Effector CD8-positive, alpha-beta T cell (primary cell): ENCODE measurements at places on chromosomes 1 and 21.
A peak's percentile ranks its signal among the peaks of the same experiment; 100 is the strongest.

DNA sequence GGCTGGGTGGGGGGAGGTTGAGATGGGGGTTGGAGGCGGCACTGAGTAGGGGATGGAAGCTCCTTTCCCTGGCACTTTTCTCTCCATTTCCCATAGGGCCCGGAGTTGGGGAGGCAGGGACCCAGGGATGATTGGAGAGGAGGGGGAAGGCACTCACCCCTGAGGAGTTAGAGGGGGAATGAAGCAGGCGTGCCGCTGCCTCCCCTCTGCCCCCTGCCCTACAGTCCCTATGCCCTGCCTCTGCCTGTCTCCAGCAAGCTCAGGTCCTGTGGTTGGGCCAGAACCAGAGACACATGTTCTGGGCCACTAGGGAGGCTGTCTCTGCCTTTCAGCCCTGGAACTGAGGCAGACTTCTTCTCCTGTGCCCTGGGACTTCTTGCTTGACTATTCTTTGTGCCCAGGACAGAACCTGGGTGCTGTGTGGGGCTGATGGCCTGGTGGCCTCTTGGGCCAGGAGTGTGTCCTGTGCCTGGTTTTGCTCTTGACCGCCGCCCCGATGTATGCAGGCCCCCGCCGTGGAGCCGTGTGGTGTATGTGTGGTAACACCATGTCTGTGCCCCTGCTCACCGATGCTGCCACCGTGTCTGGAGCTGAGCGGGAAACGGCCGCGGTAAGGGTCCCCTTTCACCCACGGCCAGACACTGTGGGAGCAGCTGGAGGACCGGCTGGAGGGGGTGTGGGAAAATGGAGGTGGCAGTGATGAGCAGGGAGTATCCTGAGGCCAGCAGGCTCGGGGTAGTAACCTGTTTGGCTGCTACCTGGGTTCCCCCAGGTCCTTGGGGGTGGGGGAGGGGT lies 1.4 kb downstream of the LYPLA2 start:
- DNase-seq, result no peak

- DNase-seq, result no peak
These were observed 16.2 kb upstream of the EVA1B start for GRCh38 chr1:36339615-36340014.

GRCh38 chr1:85274969-85275453 lies 1.4 kb downstream of the BCL10 start:
- DNase-seq, result no peak

- DNase-seq, result peak; percentile 2
These were observed 12.0 kb upstream of the ADORA3 start for GRCh38 chr1:111515291-111516004.

DNA sequence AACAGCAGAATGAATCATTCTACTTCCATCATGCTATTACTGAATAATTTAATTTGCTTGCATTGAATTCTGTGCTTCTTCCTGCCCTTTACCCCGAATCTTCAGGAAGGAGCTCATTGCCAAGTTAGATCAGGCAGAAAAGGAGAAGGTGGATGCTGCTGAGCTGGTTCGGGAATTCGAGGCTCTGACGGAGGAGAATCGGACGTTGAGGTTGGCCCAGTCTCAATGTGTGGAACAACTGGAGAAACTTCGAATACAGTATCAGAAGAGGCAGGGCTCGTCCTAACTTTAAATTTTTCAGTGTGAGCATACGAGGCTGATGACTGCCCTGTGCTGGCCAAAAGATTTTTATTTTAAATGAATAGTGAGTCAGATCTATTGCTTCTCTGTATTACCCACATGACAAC lies 44.2 kb downstream of the MAP3K7CL start:
- DNase-seq, result no peak

GRCh38 chr1:74038042-74038441 lies 159.9 kb downstream of the LRRIQ3 start:
- DNase-seq, result no peak

DNA sequence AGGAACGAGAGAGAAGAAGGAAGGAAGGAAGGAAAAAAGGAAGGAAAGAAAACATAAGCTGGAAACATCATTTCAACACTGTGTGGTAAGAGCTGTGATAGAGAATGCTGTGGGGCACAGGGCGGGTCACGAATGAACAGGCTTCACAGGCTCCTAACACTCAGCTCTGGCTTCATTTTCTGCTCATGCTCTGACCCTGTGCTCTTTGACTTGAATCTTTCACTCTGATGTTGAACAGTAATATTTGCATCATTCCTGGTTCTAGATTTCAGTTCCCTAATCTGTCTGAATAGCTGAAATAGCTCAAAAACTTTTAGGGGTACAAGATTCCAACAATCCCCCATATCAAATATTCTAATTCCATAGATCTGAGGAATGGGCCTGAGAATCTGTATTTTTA lies 207.3 kb downstream of the LHX8 start:
- DNase-seq, result no peak

DNA sequence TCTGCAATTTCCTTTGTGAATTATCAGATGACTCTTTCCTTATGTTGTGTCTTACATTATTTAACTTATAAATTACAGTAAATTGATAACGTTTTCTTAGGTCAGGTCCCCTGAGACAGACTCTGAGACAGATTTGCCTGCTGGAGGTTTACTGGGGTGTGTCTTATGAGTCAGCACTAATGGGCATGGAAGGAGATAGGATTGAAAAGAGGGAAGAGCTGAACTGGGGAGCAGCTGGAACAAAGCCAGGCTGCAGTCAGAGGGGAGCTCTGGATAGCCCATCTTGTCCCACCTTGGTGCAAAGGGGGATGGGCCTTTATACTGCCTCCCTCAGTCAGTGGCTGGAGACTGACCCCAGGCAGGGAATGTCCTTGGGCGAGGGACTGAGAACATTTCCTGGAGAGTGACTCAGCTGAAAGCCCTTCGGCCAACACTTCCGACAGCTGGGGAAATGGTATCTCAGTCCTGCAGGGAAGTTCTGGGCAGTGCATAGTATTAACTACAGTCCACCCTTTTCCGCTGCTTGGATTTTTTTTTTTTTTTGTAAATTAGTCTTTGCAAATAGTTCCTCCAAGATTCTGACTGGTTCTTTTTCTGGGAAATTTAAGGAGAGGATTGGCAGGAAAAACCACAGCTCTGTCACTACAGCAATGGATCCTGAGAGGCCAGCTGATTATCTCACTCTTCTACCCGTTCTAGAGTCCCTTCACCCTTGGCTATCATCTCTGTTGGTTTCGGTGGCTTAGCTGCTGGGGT lies 39.1 kb upstream of the CDC42BPA start:
- DNase-seq, result no peak

DNA sequence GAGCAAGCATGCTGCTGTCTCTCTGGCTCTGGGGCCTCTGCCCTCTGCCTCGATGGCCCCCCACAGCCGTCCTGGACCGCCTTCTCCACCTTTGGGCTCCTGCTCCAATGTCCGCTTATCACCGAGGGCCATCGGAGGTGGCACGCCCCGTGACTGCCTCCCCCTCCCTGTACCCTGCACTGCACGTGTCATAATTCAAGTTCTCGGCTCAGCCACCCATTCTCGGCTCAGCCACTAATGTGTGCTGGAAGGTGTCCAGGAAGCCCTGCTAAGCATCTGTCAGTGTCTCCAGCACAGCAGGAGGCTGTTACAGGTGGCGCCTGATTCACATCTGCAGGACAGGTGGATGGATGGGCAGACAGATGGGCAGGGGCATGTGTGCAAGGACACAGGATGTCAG lies 45.5 kb downstream of the TP73 start:
- no peak for DNase-seq

GRCh38 chr21:45138199-45139002 lies 64.0 kb downstream of the ADARB1 start:
- peak; percentile 57 for DNase-seq

- DNase-seq, result no peak
These were observed 3.5 kb downstream of the SYTL1 start for GRCh38 chr1:27345272-27345671.

DNA sequence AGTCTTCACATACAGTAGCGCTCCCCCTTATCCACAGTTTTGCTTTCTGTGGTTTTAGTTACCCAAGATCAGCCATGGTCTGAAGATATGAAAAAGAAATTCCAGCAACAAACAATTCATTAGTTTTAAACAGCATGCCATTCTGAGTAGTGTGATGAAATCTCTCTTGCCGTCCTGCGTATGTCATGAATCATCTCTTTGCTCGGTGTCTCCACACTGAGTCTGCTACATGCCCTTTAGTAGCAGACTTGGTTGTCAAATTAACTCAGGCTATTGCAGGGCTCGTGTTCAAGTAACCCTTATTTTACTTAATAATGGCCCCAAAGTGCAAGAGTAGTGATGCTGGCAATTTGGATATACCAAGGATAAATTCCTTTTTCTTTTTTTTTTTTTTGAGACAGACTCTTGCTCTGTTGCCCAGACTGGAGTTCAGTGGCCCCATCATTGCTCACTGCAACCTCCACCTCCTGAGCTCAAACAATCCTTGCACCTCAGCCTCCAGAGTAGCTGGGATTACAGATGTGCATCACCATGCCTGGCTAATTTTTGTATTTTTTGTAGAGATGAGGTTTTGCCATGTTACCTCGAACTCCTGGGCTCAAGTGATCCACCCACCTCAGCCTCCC lies 22.6 kb downstream of the PHACTR4 start:
- DNase-seq, result no peak

DNA sequence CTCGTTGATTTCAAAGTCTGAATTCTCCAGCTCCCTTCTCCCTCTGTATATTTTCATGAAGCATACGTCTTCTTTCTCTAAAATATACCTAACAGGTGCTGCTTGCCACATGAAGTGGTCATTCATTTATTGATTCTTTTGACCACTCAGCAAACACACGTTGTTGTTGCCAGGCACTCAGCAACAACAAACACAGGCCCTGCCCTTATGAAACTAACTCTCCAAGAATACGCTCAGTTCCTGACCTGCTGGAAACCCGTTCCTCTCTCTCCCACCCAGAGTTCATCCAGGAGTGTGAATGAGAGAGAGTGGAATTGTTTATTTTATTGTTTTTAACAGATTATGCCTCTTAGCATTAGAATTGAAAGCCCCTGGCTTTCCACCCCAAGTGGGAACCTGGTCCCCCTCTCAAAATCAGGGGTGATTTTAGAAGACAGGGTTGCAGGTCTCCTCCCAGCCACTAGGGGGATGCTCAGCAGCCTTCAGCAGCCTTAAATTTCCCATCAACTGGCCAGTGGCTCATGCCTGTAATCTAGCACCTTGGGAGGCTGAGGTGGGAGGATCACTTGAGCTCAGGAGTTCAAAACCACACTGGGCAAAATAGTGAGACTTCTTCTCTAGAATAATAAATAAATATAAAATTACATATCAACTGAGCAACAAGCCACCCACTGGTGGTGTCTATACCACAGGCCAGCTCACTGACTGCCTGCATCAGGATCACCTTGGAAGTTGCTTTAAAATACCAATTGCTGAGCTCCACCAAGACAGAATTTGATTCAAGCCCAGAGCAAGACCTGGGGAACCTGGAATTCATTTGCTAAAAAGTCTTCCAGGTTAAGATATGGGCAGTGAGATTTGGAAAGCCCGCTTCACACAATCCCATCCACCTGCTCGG lies 181.0 kb upstream of the KLHDC7A start:
- DNase-seq, result no peak

DNA sequence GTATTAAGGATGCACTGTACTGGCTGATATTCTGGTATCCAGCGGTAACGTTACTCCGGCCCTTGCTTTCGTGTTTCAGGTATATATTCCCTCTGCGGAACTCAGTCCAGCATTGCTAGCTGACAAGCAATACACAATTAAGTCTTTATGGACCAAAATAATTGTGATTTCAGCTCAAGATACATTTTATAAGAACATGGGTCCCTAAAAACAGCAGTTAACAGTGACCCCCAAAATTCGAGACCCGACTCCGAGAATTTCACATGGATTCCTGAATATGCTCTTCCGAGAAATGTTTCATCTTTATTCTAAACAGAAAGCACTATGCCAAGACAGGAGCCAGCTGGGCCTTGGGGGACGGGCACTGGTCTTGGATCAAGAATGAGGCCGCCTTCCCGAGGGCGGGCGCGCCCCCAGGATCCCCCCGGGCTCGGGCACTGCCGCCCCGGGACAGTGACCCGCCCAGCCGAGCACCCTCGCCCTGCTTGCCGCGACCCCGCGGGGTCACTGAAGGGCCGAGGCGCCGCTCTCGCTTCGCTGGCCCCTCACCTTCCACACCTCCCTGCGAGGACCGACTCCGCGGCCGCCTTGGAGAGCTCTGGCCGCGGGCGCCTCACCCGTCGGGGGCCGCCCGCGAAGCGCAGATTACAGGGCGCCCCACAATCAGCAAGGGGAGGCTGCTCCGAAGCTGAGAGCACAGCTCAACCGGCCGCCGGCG lies 610 bp downstream of the SCYL3 start:
- no peak for DNase-seq

- no peak for DNase-seq
These were observed 23.1 kb upstream of the SCAF4 start for GRCh38 chr21:31755027-31755426.

GRCh38 chr1:96971849-96972602 lies 250.4 kb downstream of the PTBP2 start:
- DNase-seq, result no peak

DNA sequence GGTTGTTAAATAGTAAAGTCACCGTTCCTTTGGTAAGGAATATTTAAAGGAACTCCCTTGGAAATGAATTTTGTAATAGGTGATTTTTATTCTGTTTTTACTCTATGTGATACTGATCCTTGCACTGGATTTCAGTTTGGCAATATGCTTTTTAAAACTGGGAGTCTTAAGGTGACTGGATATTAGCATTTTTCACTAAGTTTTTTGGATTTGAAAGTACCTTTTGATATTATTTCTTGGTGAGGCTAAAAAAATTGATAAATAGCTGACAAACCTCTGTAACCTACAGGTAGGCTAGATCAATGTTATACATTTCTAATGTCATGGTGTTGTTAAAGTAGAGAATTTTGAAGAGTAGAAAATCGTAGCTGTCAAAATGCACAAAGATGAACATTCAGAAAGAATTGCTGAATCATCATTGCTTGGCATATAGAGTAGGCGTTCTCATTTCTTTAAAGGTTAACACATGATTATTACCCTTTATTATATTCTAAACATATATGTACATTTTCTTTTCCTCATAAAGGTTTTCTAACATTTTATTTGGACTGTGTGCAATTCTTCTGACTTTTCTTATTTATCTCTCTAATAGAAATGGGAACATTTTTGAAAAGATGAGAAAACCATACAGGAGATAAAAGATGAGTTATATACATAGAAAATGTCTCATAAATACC lies 1.5 kb upstream of the DNAJB4 start:
- no peak for DNase-seq

GRCh38 chr1:193427524-193427923 lies 241.1 kb upstream of the B3GALT2 start:
- no peak for DNase-seq
